ENCODE measurements at places on chromosomes 3 and 15. TPM values are rescaled to one million over a fixed set of nuclear protein-coding genes. Genes with fewer than 3 reads are reported as not detected.

GRCh38 chr15:80636675-80637074 is 58.4 kb upstream of the ABHD17C start:
- DNase-seq: peak; percentile 25

DNA sequence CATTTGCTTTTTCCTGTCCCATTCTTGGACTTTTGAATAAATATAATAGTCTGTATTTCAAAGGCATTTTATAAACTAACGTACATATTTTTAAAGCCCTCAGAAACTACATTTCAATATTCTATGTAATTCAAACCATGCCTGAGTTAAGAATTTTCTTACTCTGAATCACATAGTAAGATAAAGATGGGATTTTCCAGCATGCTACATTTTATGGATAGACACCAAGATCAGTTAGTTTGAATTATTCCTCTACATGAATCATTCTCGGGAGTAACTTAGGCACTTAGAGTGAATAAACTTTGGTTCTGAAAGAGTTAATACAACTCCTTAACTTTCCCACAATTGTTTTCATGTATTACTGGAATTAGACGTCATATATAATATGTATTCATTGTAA is 713.3 kb upstream of the CBLB start:
- DNase-seq: no peak

- peak; percentile 94 for DNase-seq
Measured at GRCh38 chr15:55937040-55937439, 56.4 kb downstream of the NEDD4 start.

DNA sequence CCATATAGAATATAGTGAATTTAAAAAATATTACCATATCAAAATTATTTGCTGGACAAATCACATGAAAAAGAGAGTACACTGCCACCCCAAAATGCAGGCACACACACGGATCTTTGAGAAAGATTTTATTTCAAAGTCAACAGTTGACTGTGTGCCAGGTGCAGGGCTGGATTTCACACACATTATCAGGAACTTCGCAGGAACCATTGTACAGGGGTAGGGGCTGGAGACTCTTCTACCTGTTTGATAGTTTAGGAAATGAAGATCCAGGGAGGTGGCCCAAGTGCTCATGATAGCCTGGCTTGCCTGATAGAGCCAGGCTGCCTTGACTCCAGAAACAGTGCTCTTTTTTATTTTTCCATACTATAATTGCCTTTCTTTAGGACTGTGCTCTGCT is 54.2 kb downstream of the IL1RAP start:
- no peak for DNase-seq

DNA sequence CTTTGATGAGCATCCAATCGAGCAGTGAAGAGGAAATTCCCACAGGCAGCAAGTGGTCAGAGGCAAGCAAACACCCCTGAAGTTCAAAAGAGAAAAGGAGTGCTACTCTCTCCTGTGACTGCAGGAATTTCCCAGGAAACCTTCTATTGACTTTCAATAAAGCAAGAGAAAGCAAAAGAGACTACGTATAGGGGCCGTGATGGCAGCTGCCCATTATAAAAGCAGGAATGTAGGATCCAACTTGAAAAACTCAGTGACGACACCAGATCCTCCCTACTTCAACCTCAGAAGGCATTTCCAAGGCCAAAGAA is 53.1 kb upstream of the IP6K2 start:
- no peak for DNase-seq

DNA sequence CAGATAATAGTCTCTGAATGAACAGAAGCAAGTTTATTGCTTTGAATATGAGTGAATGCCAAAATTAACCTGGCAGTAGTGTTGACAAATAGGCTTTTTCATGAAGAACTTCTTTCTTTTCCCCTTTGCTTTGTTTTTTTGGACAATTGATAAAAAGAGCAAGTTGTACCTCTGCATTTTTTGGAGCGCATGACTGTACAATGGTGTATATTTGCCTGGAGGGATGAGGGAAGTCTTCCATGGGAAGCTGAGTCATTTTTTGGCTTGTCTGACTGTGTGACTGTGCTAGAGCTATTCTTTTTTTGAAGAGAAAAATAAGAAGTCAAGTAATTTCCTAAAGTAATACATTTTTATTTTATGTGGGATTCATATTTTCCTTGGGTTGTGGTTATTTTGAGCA is 186.9 kb downstream of the KLHL25 start:
- peak; percentile 92 for DNase-seq

DNA sequence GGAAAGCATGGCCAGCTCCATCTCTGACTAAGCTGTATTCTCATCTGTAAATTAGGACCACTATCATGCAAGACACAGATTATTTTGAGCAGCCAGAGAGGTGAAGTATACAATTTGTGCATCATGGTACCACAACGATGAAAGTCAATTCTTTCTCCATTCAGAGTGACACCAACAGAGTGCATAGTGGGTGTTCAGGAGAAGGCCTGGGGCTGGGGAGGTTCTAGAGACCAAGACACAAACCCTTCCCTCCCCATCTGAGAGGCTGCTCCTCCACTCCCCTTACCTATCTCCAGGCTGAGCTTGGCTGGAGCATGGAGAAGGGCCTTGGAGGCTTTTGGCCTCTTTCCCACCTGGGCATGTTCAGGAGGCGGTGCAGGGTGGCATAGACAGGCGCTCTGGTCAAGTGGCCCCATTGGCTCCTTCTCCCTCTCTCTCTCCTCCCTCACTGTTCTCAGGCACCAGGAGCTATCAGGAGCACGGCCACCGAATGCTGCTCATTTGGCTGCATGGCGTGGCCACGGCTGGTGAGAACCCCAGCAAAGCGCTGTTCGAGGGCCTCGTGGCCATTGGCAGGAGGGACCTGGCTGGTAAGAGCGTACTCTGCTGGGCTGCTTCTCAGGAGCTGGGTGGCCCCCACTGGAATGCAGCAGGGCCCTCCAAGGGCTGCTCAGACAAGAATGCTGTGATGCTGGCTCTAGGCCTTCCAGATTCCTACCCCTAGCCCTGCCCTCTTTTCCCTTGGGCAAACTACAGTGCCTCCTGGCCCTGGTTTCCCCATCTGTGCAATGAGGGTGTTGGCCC is 37.9 kb downstream of the ANKDD1A start:
- no peak for DNase-seq

KLF13 gene
- 31.9 TPM for total RNA-seq

RAB6B gene
- total RNA-seq: 6.7 TPM

SEMA3G gene
- 22.6 TPM for total RNA-seq

SLITRK3 gene
- total RNA-seq: not detected
